ENCODE measurements at places on chromosomes 2 and 18. TPM values are rescaled to one million over a fixed set of nuclear protein-coding genes. Genes with fewer than 3 reads are reported as not detected.

GRCh38 chr2:230124757-230125431, 56.2 kb upstream of the SLC16A14 start:
- DNase-seq: no peak

- DNase-seq: no peak
These were observed 166.8 kb downstream of the DCDC2C start for GRCh38 chr2:3870222-3870621.

The CDKL4 gene
- not detected for total RNA-seq

The ELMOD3 gene
- total RNA-seq: 27.7 TPM

The IL37 gene
- not detected for total RNA-seq
